ENCODE measurements at places on chromosomes 3 and 15.

DNA sequence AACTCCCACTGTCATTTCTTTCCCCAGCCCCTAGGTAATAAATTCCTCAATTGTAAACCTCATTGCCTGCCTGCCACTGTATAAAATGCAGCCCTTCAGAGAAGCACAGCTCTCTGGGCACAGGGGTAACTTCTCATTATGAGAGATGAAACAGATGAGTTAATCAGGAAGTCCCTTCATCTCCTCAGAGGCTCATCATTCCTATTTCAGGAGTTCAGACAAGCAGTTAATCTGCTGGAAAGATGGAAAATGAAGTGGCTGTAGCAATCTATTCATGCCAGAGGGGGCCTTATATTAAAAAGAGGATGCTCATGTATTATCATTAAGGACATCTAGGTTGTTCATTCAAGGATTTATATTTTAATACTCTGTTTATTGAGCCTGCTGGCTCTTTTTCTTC lies 519.5 kb upstream of the LMCD1 start:
- DNase-seq: no peak

DNA sequence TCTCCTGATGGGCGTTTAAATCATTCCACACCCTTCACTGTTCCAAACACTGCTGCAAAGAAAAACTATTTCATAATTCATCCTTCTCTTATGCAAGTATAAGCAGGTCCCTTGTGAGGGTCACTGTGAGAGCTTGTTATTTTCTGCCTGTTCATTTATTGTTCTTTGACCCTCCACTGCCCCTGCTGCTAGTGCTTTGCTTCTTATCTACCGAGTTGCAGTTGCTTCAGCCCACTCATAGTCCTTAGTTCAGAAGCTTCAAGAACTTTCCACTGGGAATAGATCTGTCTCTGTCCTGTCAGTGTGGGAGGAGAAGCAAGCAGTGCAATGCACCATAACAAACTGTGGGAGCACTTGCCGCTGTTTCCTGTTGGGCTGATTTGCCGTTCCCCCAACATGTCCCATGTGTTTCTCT lies 39.8 kb downstream of the RIOX2 start:
- no peak for DNase-seq

DNA sequence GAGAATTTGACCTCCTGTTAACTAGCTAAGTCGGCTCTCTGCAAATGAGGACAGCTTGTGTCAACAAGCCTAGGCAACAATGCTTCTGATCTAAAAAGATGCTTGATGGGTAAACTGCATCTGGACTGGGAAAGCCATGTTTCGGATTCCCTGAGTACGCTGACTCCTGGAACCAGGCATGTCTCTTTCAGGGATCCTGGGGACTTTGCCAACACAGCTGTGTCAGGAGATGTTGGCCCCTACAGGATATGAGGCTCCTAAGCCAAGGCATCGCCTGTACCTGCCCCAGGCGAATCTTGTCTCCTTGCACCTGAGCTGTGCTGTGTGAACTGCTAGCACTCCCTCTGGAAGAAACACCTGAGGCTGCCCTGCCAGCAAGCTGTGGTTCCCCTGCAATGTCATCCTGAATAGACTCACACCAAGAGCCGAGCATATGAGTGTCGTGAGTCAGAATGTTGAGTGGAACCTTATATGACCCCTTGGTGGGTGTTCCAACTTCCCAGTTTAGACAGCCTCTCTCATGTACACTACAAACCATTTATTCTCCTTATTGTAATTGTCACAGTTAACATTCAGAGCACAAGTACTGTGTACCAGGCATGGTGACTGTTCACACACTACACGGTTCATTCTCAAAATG lies 17.0 kb downstream of the EOGT start:
- DNase-seq: no peak

DNA sequence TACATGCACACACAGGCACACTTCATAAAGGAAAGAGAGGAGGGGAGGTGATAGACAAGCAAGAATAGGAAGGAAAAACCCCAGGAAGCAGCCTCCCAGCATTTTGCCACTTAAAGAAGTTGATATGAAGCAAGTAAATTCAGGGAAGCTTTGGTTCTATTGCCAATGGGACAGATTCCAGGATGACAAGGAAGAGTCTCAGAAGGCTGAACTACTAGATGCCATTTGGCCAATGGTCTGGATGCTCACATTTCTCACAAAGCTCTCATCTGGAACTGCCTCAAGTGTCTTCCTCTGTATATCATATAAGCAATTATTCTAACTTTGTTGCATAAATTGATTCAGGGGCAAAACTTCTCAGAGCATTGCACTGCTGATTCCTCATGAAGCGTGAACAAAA lies 78.8 kb upstream of the STRIT1 start:
- DNase-seq: no peak

DNA sequence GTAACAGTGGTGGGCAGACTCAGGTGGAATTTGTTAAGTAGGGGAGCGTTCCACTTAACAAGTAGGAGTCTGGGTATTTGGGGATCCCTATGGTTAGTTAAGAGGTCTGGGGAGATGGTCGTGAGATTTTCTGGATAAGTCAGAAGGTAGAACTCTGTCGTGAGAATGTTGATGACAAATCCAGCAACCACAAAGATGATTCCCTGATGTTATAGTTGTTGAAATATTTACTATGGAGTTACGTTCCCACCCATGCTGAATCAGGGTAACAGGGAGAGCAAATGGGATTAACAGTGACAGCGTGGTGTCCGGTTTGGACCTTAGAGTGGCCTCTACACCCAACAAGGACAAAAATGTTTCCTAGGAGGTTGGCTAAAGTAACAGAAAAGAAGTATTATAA lies 110.8 kb downstream of the MFSD1 start:
- DNase-seq: no peak

GRCh38 chr3:143977341-143978262 lies 6.0 kb downstream of the DIPK2A start:
- no peak for DNase-seq

DNA sequence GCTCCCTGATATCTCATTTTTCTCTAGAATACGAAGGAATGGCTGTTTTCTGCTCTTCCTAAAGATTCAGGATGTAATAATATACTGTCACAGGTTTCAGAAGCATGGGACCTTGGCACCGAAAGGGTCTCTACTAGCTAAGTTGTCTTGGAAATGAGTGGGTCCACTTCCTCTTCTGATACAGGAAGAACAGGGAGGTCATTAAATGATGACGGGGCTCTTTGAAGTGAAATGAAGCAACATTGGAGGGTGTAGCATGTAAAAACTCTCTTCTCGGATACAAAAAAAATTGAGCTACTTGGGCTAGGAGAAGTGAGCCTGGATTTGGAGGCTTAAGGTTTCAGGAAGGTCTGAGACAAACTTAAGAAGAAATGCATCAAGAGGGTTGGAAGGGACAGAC lies 349.8 kb upstream of the TPRG1 start:
- DNase-seq: no peak

DNA sequence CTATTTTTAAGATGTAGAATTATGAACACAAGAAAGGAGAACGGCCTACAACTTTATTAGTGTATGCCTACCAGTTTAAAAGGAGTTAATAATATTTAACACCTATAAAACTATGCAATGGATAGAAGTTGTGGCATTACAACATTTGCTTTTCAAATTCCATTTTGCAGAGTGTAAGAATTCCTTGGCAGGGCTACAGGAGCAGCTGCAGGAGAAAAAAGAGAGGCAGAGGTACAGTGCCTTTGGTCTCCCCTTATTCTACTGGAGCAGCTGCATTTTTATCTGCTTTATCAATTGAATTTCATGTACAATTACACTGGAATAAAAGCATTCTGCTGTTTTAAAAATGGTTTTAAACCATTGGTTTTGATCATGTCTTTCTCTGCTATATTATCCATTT lies 145.7 kb upstream of the KCNH8 start:
- no peak for DNase-seq

GRCh38 chr15:50496692-50497091 lies 49.8 kb downstream of the USP50 start:
- DNase-seq: no peak

- DNase-seq: no peak
Observed at GRCh38 chr3:12231431-12231830, 57.4 kb upstream of the PPARG start.

DNA sequence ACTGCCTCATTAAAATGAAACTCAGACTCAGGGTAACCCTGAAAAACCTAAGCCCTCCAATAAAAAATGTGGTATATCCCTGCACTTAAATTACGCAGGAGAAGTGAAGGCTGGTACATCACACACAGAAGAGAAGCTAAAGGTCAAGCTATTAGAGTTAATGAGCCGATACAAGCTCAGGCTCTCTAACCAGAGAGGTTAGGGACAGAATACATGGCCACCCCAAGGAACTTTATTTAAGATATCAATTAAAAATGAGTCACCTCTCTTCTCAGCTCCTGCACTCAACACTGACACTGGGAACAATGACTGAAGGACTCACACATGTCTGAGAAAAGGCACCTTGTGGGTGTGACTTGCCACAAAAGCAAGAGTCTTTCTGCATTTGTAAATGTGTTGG lies 800.6 kb upstream of the CFAP20DC start:
- no peak for DNase-seq

DNA sequence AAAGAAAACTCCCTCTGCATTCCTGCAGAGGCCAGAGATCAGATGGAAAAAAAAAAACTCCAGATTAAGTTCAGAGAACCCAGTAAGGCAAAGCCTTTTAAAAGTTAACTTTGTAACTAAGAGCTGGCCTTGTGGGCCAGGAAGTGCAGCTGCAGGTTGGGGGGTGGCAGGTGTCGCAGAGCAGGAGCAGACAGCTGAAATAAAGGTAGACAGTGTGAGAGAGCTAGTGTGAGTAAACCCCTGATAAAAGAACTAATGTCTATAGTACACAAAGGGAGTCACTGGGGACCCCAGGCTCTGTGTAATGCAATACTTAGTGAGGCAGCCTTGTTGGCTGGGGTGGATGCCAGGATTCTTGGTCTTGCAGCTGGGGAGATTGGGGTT lies 42.1 kb downstream of the PPCDC start:
- DNase-seq: no peak

GRCh38 chr15:81297147-81297572 lies 26.8 kb downstream of the STARD5 start:
- DNase-seq: no peak

DNA sequence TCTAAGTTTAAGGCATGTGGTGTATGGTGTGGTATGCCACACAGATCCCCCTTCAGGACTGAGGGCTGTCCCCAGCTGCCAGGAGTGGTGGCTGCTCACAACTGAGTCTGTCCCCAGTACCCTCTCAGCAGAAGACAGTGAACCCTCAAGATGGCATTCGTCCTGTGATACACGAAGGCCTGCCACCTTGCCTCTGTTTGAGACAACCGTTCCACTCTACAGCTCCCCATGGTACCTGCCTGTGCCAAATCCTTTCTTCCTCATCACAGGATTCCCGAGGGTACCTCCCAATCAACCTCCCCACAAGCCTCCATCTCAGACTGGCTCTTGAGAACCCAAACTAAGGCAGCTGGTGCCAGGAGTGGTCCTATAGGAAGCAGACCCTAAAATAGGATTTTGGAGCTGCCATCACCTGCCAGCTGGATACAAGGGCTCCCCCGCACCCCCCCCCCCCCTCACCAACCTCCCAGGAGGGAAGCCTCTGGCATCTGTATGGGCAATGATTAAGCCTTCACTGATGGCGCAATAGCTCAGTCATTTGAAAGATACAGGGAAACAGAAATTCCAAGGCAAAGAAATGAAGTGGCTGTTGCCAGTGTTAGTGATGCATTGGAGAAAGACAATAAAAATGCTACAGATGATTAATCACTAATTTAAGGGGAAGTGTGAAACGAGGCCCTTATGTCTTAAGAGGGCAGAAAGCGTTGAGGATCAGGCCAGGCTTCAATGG lies 230.0 kb upstream of the LYSMD4 start:
- no peak for DNase-seq

DNA sequence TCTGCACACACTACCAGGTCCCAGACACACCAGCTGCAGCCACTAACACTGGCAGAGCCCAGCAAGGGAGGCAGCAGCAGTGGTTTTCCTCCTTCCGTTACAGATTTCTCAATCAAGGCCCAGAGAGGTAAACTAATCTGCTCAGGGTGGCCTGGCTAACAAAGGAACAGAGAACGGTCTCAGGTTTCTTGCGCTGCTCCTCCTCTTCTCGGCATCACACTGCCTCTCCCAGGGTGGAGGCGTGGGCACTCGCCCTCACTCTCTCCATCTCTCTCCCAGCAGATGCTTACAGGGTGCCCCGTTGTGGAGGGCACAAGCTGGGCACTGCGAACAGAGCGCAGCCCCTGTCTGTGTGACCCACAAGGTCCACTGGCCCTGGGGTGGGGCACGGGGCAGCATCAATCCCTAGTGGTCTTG lies 228.7 kb downstream of the VPS13C start:
- DNase-seq: no peak

- no peak for DNase-seq
Observed at GRCh38 chr15:43934480-43934879, 107.7 kb downstream of the WDR76 start.

DNA sequence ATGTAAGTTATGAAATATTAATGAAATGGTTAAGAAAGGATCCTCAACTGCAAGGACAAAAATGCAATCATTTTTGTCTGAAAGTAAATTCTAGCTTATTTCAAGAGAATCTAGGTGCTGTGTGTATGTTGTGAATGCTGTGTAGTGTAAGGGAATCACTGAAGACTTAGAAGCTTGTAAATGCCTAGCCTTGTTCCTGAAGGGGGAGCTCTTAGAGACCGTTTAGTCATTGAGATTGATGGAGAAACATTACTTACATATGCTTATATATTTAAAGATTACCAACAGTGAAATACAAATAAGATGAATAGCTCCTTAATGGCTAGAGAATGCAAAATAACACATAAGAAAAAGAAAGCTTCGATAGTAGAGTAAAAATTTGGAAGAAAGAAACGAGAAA lies 67.9 kb downstream of the CNTN4 start:
- no peak for DNase-seq

- DNase-seq: no peak
Observed at GRCh38 chr3:32435911-32436815, 44.5 kb downstream of the CMTM7 start.
